Stimulated activated CD4-positive, alpha-beta T cell treated with anti-CD3 and anti-CD28 coated beads, Interleukin-12 subunit alpha, Interleukin-12 subunit beta, amount 100 ng/mL, for 48 hours (primary cell): ENCODE measurements at places on chromosomes 16 and 17.

DNA sequence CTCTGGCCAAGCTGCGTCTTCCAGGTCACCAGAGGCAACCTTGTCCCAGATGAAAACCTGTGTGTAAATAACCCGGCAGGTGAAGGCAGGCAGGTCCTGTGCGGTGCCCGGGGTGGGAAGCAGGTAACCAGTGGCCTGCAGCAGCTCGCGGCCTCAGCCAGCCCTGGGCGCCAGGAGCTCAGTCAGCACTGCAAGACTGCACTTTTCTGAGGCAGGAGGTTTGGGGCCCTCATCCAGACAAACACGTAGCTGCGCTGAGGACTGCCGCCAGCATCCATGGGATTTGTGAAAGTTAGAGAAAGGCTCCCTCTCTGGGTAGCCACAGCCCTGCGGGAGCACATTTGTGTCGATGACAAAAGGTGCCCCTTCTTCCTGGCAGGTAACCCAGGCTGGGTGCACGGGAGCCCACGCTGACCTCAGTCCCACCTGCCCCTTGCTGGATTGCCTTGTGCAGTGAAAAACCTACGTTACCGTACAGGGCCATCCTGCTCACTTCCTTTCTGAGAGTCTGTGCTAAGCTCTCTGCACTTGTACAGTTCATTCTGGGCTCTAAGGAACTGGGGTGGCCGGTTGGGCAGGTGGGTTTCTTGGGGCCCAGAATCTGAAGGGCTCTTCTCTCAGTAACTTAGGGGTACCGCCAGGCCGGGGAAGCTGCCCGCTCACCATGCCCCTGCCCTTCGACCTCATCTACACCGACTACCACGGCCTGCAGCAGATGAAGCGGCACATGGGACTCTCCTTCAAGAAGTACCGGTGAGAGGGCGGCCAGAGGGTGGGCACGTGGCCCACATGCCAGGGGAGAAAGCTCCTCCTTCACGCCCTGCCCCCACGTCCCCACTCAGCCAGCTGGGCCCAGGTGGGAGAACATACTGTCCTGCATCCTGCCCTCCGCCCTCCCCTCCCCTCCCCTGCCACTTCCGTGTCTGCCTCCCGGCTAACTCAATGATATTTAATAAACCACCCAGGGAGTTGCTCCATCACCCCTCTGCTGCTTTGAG, 56.4 kb downstream of the MGAT5B start:
- no peak for DNase-seq

DNA sequence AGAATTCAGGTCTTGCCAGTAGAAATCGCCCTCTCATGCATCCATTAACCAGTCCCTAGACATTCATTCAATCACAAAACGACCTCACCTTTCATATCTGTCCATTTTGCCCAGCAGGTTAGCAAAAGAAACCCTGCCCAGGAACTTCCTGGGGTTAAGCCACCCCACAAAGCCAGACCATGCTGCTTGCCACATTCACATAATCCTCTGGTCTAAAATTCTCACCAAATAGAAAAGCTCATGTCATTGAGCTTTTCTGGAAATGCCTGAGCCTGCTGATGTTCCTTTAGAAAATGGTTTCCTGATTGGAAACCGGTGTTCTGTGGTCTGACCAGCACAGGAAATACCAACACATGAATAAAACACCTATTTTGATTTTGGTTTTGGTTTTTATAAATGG, 21.6 kb upstream of the DYNLRB2 start:
- DNase-seq: no peak

GRCh38 chr16:54285414-54286089, 1.0 kb downstream of the IRX3 start:
- DNase-seq: no peak

- peak; percentile 65 for DNase-seq
Measured at GRCh38 chr17:80082403-80083135, 18.8 kb upstream of the GAA start.

DNA sequence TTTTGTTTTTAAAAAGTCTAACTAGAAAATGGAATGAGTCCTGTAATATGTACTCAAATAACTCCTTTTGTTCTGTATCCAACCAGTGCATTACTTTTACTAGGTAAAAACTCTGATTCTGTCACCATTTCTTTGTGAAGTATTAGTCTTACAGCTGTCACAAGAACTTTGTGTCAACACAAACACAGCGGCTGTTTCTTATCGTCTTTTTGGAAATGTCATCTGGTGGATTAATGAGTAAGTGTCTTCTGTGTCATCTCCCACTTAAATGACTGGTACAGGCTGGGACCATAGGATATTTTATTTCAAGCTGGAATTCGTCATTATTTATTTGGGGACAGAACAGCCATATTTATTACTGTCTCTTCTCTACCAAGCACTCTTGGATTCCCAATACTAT, 19.1 kb upstream of the ALDH3A2 start:
- no peak for DNase-seq

GRCh38 chr17:17535957-17536356, 39.8 kb upstream of the RASD1 start:
- DNase-seq: no peak

GRCh38 chr17:33688771-33689170, 395.7 kb upstream of the ASIC2 start:
- DNase-seq: no peak

- no peak for DNase-seq
Measured at GRCh38 chr17:35254107-35254773, 11.4 kb downstream of the SLFN5 start.

DNA sequence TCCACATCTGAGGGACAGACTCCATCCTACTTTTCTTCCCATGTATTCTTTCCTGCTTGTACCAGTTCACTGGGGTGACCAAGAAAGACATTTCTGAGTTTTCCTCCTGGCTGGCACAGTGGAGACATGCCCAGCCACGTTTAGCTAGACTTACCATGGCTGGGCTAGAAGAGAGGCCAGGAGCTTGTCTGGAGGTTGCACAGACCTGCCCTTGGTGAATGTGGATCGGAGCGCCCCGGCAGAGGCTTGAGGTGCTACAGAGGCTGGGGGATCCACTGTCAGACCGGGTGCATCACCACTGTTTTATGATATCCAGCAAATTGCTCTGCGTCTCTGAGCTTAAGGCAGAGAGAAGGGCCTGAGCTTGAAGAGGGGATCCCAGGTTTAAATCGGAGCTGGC, 3.5 kb downstream of the IL4R start:
- DNase-seq: no peak
